ENCODE measurements at places on chromosomes 5 and 9. TPM values are rescaled to one million over a fixed set of nuclear protein-coding genes. Genes with fewer than 3 reads are reported as not detected.

- no peak overlapping the region for H3K4me3 ChIP-seq
- DNase-seq: no peak
- no peak overlapping the region for H3K27ac ChIP-seq
- no peaks in the 10 kb centered on the region for H3K4me1 ChIP-seq
Observed at GRCh38 chr5:148465381-148466235, 81.8 kb downstream of the FBXO38 start.

- no peaks in the 10 kb centered on the region for H3K27me3 ChIP-seq
- H3K27ac ChIP-seq: no peak overlapping the region
- no peak overlapping the region for H3K4me3 ChIP-seq
- H3K36me3 ChIP-seq: no peaks in the 10 kb centered on the region
- peaks cover 14% of the 10 kb centered on the region for H3K4me1 ChIP-seq
Observed at GRCh38 chr5:67728326-67728890, 487.1 kb upstream of the PIK3R1 start.

DNA sequence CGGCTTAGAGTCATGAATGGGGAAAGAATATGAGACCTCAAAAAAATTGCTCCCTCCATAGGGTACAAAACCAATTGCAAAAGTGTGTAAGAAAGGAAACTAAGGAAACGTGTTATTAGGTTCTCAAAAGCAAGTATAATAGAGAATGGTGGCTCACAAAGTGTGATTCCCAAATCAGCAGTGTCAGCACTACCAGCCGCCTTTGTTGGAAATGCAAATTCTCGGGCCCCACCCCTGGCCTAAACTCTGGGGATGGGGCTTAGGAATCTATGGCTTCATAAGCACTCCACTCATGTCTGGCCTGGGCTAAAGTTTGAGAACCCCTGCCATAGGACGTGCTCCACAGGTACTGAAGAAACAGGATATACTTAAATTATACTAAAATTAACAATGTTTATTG is 1.6 kb upstream of the CCDC69 start:
- H3K27ac ChIP-seq: no peak overlapping the region
- H3K36me3 ChIP-seq: no peaks in the 10 kb centered on the region
- no peak for DNase-seq
- H3K27me3 ChIP-seq: peaks cover 33% of the 10 kb centered on the region

NOTCH1 gene
- 11.7 TPM for total RNA-seq

CNTLN gene
- 10.1 TPM for total RNA-seq

EGFL7 gene
- total RNA-seq: 16.5 TPM
